NCI-H345 (cell line): ENCODE measurements at places on chromosomes 3 and 15.

DNA sequence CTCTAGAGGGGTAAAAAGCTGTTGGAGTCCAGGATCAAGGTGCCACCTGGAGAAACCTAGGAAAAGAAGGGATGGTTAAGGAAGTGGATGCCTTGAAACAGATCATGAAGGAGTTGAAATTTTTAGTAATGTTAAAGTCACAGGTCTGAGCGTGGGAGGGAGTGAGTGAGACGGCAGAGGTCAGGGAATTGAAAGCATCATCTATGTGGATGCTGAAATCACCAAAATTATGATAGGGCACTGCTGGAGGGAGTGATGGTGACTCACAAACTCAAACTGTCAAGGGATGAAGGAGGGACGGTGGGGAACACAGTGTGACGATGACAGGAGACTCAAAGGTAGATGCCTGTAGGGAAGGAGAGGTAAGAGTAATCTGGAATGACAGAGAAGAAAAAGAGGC, 205.7 kb downstream of the OSBPL10 start:
- DNase-seq, result no peak

DNA sequence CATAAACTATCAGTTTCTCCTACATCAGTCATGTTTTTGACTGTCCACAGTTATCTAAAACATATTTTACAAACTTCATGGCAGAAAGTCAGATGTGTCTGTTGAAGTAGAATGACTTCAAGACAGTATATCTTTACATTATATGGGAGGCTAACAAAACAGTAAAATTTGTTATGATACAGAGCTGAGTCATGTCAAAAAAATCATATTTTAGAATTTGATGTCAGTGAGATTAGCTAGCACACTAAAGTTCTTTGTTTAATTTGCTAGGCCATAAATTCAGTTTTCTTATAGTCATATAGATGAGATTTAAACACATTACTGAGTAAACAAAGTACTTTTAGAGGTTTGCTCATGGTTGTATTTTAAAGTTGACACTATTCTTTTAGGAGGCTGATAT, 80.3 kb upstream of the IGSF10 start:
- DNase-seq, result no peak

DNA sequence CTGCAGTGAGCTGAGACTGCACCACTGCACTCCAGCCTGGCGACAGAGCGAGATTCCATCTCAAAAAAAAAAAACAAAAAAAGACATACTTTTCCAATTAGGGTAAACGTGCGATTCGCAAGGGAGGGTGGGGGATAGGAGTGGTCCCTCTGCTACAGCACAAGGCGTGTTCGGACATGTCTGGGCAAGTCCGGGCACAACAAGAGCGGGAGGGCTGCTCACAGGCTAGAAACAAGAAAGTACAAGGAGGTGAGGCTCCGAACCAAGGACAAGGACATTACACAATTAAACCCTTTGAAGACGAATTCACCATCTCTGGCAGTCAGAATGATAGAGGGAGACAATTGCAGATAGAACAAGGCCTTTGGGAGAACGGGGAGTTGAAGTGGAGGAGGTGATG, 32.2 kb upstream of the BCL2A1 start:
- no peak for DNase-seq

DNA sequence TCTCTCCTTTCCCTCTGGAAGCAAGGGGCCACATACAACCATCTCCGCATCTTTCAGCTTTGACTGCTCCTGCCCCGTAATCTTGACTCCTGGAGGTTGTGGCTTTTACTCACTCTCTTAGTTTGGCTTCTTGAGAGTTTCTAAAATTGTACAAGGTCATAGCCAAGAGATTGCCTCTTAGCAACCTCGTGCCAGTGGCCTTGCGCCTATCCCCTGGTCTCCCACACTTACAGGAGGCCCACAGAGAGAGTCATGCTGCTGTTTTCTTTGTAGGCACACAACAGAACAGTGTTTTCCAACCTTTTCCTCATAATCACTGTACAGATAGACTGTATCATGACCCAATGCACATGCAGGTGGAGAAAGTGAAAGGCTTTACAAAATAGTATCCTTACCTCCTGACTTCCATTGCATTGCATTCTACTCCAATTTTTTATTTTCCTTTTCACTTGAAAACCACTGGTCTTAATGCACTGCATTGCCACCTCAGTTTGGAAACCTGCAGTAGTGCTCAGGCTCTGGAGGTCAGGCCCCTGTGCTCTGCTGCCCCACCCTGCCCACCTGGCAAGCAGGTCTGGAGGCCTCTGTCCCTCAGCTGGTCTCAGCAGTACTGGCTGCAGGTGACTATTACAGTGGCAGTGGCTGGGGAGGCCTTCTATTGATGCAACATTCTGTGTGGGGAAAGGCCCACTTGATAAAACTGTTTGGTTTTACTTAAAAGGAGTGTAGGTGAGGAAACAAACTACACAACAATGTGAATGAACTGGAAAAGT, 156.2 kb downstream of the DNAJB8 start:
- DNase-seq, result no peak

DNA sequence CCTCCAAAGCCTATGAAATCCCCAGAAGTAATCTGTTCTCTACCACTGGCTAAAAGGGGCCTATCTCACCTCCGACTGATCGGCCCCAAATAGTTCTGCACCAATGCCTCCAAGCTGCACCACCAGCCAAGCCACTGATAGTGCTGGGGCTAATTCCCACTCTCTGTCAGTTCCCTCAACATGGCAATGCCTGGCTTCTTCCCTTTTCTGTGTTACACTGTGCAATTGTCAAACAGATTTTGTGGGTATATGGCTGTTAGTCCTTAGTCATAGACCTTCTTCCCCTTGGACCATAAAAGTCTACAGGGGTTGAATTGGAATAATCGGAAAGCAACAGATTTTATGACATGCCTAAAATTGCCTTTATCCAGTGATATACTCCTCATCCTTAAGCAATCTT, 9.3 kb upstream of the UBE2E2 start:
- DNase-seq, result no peak

DNA sequence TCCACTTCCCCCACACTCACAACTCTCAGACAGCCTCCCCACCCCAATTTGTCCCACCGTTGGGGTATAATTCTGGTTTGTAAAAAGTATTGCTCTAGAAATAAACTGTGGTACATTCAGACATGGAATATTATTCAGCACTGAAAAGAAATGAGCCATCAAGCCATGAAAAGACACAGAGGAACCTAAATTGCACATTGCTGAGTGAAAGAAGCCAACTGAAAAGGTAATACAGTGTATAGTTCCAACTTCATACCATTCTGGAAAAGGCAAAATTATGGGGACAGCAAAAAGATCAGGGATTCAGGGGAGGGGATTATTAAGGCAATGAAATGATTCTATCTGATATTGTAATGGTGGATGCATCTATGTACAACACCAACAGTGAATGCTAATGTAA, 10.5 kb downstream of the ANXA2 start:
- DNase-seq, result no peak

- DNase-seq, result no peak
Observed at GRCh38 chr3:115689928-115690327, 66.6 kb downstream of the GAP43 start.

DNA sequence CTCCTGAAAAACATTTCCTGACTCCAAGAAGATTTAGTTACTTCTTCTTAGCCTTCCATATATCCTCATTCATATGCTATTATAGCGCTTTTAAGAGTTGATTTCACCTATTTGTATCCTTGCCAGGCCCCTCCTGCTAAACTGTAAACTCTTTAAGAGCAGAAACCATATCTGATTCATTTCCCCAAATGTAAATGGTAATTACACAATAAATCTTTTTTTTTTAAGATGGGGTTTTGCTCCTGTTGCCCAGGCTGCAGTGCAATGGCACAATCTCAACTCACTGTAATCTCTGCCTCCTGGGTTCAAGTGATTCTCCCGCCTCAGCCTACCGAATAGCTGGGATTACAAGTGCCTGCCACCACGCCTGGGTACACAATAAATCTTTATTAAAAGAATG, 4.5 kb downstream of the DLEC1 start:
- no peak for DNase-seq

GRCh38 chr3:154510780-154511179, 80.8 kb upstream of the GPR149 start:
- DNase-seq, result no peak

DNA sequence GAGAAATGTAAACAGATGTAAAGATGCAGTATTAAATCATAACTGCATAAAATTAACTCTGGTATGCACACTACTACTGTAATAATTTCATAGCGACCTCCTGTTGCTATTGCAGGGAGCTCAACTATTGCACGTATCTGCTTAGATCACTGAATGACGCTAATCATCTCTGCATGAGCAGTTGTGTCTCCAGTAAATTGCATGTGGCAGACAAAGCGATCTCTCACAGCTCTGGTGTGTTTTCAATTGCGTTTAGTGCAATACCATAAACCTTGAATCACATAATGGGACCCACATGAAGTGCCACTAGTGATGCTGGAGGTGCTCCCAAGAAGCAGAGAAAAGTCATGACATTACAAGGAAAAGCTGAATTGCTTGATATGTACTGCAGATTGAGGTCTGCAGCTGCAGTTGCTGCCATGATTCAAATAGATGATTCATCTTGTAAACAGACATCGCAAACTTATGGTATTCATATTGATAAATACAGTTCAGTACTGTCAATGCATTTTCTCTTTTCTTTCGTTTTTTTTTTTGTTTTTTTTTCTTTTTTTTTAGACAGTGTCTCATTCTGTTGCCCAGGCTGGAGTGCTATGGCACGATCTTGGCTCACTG, 30.2 kb upstream of the LCTL start:
- DNase-seq, result no peak

- no peak for DNase-seq
Observed at GRCh38 chr3:186361246-186361761, 730 bp downstream of the DGKG start.

DNA sequence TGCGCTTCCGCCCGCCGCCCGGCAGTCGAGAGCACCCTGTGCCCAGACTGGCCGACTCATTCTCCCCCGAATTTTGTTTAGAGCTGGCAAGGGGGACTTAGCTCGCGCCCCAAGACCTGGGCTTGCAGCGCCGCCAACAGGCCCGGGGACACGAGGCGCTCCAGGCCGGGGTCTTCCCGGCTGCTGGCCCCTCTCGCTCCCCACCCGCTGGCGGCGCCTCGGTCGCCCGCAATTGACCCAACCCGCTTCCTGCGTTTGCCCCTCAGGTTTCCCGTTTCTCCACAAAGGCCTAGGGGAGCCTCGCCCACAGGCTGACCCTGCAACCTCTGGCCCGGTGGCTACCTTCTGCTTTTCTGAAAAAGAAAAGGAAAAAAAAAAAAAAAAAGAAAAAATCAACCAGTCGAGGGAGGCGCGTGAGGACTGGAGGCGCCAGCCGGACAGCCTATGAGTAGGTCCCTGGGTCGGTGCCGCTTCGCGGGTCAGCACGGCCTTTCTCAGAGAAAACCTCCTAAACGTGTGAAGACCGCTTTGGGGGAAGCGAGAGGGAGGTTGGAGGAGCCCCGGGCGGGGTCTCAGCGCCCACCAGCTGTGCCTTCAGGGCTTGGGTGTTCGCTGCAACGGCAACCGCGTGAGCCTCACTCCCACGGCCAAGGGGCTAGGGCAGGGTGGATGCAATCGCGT, 7.2 kb downstream of the FOXL2 start:
- no peak for DNase-seq

DNA sequence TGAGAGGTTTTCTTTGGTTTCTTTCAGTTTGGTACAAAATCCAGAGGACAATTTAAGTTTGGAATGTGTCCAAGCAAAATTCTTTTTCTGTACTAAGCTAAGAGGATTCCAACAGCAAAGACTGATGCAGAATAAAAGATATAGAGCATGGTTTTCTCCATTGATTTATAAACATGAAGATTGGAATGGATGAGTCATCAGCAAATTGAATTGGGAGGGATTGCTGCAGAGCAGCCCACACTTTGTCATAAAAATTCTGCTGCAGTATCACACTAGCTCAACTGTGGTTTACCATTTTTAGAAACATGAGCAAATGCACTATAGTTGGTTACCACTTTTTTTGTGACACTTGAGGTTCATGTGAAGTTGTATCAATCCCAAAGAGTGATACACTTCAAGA, 16.1 kb upstream of the LARP6 start:
- no peak for DNase-seq

GRCh38 chr3:161393803-161394202, 22.5 kb upstream of the SPTSSB start:
- DNase-seq, result no peak

DNA sequence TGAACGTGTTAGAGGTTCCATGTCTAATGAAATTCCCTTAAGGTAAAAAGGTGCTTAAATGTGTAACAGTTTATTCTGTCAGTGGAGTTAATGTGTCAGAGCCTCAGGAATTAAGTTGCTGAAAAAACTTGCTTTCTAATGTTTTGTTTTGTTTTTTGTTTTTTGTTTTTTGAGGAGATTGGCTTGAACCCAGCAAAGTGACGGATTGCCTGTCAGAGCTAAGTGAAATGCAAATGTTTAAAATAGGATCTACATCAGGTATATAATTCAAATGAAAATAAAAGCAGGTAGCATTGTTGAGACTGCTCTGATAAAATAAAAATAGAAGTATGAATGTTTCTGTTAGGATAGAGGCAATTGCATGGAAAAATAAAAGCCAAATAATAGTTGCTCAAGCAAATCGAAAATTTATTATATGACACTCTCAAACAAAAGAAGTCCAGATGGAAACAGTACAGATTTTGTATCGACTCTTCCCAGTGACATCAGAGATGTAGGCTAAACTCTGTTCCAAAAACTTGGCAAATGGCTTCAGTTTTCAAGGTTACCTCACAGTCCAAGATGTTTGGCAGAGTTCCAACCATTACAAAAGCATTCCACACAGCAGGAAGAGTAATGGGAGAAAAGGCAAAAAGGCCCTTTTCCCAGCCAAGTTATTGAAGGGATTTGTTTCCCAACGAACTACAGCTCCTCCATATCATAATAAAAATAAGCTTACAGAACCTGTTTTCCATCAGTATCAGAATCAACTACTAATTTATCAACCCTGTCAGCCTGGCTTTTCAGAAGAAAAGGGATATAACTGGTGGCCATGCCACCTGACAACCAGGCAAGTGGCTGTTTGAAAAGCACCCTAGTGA, 291.0 kb downstream of the TBL1XR1 start:
- DNase-seq, result peak; percentile 89

GRCh38 chr3:53236112-53236841, 19.5 kb downstream of the TKT start:
- no peak for DNase-seq

- DNase-seq, result no peak
Observed at GRCh38 chr3:141546586-141546985, 59.8 kb downstream of the RASA2 start.

- DNase-seq, result peak; percentile 92
Observed at GRCh38 chr15:91465696-91466095, 365.6 kb downstream of the SV2B start.

GRCh38 chr3:99199021-99199420, 297.5 kb upstream of the DCBLD2 start:
- DNase-seq, result no peak

GRCh38 chr3:56144805-56145204, 323.5 kb downstream of the ERC2 start:
- DNase-seq, result no peak

GRCh38 chr3:59388555-59389270, 338.9 kb upstream of the CFAP20DC start:
- DNase-seq, result no peak

- no peak for DNase-seq
Observed at GRCh38 chr15:59407946-59408345, 30.0 kb upstream of the FAM81A start.
